ENCODE measurements at places on chromosomes 1 and 21.

DNA sequence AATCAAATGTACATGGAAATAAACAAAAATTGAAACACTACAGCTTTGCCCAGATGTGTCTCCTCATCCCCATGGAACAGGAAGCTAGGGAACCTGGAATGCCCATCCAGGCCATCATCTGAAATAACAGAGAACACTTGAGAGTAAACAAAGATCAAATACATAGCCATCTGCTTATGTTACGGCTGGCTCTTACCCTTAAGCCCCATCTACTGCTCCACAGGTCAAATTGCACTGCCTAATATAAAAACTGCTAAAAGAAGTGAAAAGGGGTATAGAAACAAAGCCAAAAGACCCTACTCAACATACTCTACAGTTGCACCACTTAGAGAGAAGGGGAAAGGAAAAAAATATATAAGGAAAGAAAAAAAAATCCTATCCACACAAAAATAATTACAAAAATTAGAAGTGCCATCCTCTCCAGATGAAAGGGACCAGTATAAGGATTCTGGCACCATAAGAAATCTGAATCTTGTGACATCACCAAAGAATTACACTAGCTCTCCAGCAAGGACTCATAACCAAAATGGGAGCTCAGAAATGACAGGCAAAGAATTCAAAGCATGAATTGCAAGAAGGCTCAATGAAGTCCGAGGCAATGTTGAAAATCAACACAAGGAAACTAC, 26.9 kb downstream of the OR6Y1 start:
- DNase-seq: no peak

DNA sequence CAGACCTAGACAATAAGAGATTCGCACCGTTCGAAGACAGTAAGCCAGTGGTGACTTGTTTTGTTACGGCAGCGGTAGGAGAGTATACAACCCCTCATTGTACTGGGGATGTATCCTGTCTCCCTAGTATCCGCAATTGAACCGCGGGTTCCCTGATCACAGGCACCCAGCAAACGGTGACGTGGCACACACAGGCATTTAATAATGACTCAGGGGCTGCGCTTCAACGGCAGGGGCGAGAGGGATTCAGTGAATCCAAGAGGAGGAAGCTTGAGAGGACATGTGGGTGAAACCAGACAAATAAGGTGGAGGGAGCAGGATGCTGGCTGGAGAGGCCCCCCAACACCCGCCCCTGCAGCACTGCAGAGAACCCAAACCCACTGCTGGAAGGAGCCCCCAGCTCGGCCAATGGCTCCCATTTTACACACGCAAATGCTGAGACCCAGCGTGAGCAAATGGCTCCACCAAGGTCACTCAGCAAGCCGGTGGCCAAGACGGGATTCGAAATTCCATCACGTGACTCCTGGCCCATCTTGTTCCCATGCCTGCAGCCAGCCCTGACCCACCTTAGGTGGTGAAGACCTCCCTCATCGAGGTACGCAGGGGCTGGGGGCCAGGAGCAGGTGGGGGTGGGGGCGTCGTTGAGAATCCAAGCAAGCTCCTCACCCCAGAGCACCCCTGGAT, 149.9 kb downstream of the SYF2 start:
- DNase-seq: no peak

- no peak for DNase-seq
Measured at GRCh38 chr1:20071416-20071815, 1.4 kb downstream of the PLA2G5 start.

- DNase-seq: no peak
Measured at GRCh38 chr1:91653183-91653582, 152.5 kb downstream of the CDC7 start.

- no peak for DNase-seq
Measured at GRCh38 chr21:25967901-25968438, 202.6 kb downstream of the APP start.

DNA sequence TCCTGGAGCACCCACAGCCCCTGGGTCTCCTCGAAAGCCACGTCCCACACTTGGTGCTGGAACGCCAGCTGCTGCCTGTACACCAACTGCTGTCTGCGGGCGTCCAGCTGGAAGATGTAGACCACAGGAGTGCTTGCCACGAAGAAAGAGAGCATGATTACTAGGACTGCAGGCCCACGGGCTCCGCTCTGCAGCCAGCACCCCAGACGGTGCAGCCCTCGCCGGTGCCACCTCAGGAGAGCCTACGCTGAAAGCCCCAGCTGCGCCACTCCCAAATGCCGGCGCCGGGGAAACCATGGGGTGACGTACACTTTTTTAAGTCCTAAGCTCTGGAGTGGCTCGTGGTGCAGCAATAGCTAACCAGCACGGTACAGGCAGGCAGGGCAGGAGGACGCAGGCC, 25.7 kb downstream of the WDR4 start:
- DNase-seq: no peak

- no peak for DNase-seq
Measured at GRCh38 chr1:50091068-50091467, 17.7 kb upstream of the ELAVL4 start.

- DNase-seq: no peak
Measured at GRCh38 chr21:34814529-34814951, 145.7 kb downstream of the CLIC6 start.

DNA sequence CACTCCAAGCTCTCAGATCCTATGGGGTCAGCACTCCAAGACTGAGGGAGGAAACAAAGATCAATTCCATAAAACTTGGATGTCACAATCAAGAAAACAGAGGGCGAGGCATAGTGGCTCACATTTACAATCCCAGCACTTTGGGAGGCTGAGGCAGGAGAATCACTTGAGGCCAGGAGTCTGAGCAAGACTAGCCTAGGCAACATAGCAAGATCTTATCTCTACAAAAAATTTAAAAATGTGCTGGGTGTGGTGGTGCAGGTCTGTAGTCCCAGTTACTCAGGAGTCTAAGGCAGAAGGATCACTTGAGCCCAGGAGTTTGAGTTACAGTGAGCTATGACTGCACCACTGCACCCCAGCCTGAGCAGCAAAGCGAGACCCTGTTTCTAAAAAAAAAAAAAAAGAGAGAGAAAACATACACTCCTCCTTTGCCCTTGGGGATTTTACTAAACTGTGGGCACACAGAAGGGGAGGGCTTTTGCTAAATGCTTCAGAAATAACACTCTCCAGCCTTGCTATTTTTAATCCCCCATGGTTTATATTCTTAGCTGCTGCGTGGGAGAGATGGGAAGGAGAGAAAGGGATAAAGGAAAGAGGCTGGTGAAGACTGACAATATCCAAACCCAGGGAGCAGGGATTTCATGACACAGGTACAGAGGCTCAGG, 18.1 kb downstream of the ARHGEF2 start:
- no peak for DNase-seq

All from activated T-cell treated with anti-CD3 and anti-CD28 coated beads, Interleukin-2, amount 50 U/mL, for 72 hours (primary cell).